ENCODE measurements at places on chromosomes 2 and 18.

DNA sequence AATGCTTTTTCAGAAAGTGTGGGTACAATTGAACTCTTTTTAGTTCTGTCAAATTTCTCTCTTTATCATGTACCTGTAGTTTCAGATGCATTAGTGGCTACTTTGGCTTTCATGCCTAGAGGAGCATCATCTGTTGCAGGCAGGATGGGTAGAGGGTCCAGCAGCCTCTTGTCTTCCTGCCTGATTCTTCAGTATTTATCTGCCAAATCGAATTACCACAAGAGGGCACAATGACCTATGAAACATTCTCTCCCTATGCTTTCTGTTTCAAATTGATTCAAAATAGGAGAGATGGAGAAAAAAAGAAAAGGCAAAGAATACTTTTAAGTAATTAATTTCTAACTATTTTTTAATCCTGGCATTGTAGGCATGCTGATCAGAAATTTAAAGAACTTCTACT lies 477.2 kb downstream of the TRIB2 start:
- DNase-seq, result no peak

- no peak for DNase-seq
These were observed 6.9 kb upstream of the POTEF start for GRCh38 chr2:130135692-130136541.

GRCh38 chr2:226767056-226767813 lies 32.4 kb downstream of the IRS1 start:
- DNase-seq, result no peak

DNA sequence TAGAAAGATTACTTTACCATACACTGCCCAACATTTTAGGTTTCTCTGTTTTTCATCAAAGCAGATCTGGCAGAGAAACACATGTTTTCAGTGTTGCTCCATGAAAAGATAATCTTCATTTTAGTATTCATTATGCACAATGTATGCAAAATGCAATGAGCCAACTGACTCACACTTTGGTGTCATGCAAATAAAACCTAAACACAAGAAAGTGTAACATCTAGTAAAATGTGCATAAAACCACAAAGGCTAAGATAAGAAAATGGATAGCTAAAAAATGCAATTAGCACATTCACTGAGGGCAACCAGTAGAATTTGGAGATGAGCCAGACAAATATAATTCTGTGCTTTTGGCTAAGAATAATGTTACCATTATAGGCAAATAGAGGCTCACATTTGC lies 203.5 kb upstream of the UBE2E3 start:
- DNase-seq, result no peak

DNA sequence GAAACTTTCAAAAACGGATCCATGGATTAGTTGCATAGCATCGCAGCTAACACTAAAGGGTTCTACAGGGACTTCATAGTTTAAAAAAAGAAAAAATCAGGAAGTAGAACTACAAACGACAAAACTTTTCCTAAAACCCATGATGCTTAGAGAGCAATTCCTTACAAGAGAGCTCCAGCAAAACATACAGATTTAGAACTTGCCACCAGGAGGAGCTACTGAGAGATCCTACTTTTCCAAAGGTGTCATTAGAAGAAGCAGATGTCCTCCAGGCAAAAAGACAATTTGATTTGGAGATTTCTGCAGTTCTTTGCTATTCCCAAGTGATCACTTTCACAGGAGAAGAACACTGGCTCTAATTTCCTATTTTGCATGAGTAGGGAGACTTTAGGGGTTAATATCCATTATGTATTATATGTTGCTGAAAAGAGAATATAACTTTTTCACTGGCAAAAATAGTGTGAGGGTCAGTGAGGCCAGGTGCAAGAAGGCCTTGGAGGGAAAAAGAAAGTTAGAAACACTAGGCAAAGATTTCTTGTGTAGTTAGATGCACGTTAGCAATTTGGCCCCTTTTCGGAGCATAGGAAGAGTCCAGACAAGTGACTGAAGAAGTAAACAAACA lies 436.2 kb downstream of the SUCLG1 start:
- DNase-seq, result no peak

DNA sequence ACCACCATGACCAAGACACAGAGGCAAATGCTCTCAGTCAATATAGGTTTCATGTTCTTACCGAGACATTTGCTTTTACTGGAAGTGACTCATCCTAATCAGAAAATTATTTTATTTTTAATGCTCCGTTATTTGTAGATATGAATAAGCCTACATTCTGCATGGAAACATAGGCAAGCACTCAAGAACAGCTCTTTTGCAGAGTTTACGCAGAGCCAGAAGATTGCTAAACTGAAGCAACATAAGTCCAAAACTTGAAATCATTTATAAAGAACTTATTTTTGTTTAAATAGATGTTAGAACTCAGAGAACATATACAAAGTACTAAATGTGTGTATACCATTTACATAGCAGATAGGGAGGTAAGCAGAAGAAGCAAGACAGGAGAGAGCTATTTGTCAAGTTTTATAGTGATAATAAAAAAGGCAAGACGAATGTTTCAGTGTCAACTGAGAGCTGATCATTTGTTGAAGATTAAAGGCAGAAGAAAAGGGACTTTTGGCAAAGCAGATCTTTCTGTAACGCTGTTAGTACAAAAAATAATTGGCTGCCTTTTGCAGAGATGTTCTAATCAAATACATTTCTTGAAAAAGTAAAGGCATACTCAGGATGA lies 12.4 kb upstream of the PPP1R1C start:
- DNase-seq, result no peak

- DNase-seq, result no peak
These were observed 100.2 kb downstream of the TNS1 start for GRCh38 chr2:217902379-217903141.

DNA sequence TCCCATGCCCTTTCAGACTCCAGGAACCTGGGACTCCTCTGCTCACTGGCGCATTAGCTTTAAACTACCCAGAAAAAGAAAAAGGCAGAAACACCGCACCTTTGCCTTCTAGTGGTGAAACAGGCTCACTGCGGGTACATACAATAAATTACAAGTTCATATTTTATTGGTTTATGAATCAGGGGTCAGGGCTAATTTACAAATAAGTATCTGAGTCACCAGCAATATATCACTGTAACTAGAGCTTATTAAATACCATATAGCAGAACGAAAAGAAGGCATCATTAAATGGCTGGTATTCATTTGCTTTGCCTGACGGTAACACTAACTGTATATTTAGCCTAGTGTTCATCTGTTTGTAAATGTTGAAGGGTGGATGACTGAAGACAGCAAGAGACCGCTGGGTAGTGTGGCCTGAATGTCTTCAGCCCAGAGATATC lies 26.9 kb upstream of the DTNB start:
- DNase-seq, result peak; percentile 16

Measured in T-helper 2 cell treated with Interferon-gamma antibody and Interleukin-4, amounts not matched to agents 5 μg/mL and 100 μg/mL, for 36 hours (primary cell).